Astrocyte of the hippocampus (primary cell): ENCODE measurements at places on chromosomes 2 and 18.
A peak's percentile ranks its signal among the peaks of the same experiment; 100 is the strongest.

GRCh38 chr18:34867520-34867919, 157.4 kb downstream of the DTNA start:
- no peak for DNase-seq

DNA sequence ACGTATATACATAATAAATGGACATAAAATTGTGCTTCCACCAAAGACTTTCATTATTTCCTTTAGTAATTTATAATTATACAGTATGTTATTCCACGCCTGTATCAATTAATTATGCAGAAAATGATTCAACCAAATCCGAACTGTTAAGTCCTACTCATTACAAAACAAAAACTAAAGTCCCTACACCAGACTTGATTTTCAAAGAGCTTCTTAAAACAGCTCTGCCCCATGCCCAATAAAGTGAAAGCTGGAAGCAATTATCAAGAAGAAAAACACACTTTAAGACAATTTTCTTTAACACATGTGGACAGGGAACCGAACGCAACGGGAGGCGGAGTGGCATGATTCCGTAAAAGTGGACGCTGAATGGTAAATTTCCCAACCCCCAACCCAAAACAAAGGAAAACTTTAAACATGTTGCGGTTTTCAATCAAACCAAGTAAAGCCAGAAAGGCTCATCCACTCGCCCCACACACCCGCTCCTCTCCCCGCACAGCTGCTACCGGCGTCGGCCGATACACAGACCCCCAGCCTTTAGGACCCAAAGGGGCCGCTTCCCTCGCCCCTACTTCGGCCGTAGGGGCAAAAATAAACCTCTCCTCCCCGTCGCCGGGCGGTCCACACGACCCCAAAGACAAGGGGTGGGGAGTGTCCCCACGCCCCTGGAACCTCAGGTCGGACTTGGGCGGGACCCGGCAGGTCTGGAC, 705 bp downstream of the YES1 start:
- peak; percentile 49 for DNase-seq

- peak; percentile 80 for DNase-seq
Measured at GRCh38 chr2:25115902-25116301, 52.5 kb downstream of the POMC start.

DNA sequence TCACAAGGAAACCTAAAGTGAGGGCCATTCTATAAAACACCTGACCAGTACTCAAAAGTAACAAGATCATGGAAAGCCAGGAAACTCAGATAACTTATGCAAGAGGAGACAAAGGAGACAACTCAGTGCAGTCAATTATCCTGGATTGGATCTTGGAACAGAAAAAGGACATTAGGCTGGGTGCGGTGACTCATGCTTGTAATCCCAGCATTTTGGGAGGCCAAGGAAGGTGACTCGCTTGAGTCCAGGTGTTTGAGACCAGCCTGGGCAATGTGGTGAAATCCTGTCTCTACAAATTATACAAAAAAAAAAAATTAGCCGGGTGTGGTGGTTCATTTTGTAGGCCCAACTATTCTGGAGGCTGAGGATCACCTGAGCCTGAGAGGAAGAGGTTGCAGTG, 424.5 kb upstream of the SPRED2 start:
- no peak for DNase-seq

DNA sequence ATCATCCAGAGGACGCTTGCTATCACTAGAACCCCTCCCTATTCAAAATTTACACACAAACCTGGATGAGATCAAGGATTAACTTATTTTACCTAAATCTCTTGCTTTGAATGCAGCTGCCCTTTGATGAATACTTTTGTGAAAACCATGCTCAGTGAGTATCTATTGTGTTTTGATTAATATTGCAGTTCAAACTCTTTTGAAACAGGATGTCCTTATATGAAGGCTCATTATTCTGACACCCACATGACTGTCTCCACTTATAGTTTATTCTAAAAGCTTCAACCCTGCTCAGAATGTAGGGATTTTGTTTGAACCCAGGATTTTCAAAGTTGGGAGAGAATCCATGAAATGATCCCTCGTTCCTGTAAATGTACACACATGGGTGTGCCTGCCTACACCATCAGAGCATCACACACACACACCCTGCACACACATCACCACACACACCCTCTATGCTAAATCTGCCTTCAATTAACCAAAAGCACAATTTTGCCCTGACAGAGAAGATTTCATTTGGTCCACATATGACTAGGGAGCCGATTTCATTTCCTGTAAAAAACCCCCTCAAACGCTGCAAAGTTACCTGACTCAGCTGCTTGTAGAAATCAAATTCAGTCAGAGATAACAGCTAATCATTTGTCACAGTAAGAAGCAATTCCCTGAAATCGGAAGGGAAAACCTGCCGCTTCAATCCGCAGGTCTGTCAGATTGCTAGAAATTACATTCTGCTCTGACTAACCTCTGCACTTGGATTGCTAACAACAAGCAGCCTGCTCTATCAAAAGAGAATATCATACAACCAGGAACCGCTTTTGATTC, 65.2 kb downstream of the ZEB2 start:
- no peak for DNase-seq
